Right cardiac atrium (tissue), 5 donors: ENCODE measurements at places on chromosomes 5 and 9. TPM values are rescaled to one million over a fixed set of nuclear protein-coding genes. Genes with fewer than 3 reads are reported as not detected.

The CRB2 gene
- 0.02 TPM for polyA plus RNA-seq

The FABP6 gene
- polyA plus RNA-seq = 0.68 TPM

The SPINK13 gene
- 0.72 TPM for polyA plus RNA-seq

The NR5A1 gene
- polyA plus RNA-seq = not detected

The DDX4 gene
- not detected for polyA plus RNA-seq

The ECSCR gene
- polyA plus RNA-seq = 25.3 TPM

The C1QTNF2 gene
- 2.1 TPM for polyA plus RNA-seq

The ANKRD55 gene
- polyA plus RNA-seq = 0.09 TPM

The ACOT12 gene
- not detected for polyA plus RNA-seq

The ZDHHC11B gene
- polyA plus RNA-seq = 6.6 TPM

The PKD2L2 gene
- polyA plus RNA-seq = 0.18 TPM

DNA sequence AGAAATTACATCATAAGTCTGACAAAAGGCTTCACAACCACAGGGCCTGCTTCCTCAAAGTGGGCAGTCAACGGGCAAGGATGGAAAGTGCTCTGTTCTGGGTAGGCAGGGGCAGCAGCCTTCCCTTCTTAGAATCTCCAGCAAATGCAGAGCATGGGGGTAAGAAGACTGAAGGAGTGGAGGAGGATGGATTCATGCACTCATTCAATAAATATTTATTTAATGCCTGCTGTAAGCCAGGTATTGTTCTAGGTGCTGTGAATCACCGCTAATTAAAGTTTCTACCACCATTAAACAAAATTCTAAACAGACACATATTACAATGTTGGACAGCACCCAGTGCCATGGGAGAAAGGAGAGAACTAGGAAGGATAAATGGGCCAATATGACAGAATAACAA lies 195.6 kb downstream of the ELAVL2 start:
- DNase-seq = no peak

DNA sequence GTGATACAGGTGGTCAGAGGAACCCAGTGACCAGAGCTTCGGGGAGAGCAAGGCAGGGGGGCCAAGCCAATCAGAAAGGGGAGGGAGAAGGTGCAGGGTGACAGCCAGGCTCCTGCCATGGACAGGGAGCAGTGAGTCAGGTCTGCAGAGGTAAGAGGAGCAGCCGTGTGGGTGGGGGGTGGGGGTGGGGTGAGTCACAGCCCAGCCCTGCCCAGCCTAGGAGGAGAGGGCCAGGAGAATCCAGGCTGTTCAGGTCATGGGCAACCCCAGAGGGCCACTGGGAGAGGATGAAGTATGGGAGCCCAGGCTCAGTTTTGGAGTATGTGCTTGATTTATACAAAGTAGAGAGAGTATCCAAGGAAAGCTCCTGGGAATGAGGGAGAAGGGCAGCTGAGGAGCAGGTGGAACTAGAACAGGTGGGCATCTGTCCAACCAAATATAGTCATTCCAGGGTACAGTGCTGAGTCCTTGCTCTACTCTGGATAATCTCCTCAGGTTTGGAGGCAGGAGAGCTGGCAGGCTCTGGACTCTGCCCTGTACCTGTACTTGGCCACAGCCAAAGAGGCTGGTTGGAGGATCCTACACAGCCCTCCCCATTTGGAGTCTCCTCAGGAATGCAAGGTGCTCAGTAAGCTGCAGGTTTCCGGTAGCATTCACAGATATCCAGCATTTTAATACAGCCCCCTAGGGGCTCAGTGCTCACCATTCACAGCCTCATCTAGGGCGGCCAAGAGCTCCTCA lies 1.6 kb downstream of the HBEGF start:
- DNase-seq = no peak

DNA sequence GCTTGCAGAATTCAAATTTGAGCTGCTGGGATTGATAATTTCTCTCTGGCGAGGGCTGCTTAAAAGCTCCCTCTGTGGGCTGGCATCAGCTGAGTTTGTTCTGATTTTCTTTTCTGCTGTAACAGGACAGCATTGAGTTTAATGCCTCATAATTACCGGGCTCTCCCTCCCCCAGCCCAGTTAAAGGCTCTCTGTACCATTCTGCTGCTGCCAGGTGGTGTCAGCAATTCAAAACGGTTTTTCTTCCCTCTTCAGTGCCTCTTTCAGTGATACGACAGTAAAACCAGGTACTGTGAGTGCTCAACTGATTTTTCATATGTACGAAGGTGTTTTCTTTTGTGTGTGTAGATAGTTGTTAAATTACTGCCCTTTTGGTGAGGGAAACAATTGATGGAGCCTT lies 509.3 kb upstream of the CTNND2 start:
- no peak for DNase-seq

- DNase-seq = peak; percentile 60
Measured at GRCh38 chr5:148469501-148469935, 85.8 kb downstream of the FBXO38 start.

DNA sequence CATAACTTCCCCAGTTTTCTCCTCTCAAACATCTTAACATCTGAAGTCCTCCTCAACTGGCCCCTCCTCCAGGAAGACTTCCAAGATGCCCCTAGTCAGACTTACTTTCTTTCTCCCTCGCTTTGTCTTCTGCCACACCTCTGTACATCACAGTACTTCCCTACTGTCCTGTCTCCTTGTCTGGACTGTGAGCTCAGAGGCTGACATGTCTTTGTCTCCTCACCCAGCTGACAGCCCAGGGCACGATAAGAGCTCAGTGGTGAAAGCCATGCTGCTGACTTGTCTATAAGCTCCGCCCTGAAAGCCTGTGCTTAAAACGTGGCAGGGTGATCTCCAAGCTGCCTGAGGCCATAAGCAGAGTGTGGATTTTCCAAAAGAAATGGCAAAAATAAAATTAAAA lies 33.0 kb upstream of the SLC25A51 start:
- DNase-seq = peak; percentile 69

DNA sequence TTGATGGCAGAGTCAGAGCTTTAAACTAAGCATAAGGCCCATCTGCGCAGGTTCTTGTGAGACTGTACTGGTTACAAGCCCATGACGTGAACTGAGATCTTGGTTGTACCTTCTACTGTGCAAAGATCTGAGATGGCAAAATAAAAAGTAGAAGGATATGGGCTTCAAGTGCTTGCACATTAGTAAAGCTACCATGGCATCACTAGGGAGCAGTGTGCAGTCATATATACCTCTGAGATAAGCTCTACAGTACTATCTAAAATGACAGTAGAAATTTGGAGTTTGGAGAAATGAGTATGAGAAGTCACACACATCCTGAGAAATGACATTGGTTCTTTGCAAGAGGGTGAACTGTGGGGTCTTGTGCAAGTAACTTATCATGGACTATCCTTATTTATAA lies 408.2 kb upstream of the PRR16 start:
- no peak for DNase-seq

- no peak for DNase-seq
Measured at GRCh38 chr9:27349698-27350080, 52.7 kb upstream of the EQTN start.

DNA sequence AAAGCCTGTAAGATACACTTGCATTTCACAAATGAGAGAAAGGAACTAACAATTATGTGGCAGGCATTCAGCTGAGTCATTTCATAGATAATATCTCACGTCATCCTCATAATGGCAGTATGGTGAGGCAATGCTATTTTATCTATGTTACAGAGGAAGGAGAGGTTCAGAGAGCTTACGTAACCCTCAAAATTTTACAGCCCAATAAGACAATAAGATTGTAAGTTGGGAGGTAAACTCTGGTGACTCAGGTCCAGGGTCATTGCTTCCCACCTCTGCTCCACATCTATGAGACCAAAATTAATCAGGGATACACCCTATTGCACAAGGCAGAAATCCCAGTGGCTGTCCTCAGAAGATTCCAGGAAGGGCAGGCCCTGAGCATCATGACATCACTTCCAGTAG lies 309.7 kb downstream of the NSG2 start:
- no peak for DNase-seq

DNA sequence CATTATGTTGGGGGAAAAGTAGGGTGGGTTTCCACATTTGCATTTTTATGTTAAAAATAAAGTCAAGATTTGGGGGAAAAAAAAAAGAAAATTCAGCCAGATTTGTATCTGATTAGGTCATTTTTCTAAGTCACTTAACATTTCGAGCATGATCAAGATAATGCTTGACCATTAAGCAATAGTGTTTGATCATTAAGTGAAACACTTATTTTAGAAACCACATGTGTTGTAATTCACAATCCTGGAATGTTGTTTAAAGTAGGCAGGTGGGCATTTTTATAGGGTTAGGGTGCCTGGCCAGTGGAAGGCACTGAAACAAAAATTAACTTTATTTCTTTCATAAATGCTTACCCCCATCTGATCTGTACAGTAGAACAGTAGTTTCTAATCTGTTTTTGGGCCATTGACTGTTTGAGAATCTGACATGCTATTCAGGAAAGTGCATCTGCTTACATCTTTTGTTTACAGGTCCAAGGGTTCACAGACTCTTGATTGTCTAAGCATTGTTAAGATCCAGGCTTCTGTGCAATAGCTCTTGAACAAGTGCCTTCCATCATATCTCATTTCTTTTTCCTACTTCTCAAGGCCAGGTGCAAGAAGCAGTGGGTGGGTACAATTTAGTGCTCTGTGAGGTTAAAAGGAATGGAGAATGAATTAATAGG lies 9.1 kb downstream of the ZCCHC9 start:
- no peak for DNase-seq

GRCh38 chr9:134286471-134287245 lies 39.6 kb upstream of the RXRA start:
- DNase-seq = no peak

GRCh38 chr9:32957358-32957757 lies 44.1 kb downstream of the APTX start:
- no peak for DNase-seq

GRCh38 chr9:122078557-122078956 lies 14.6 kb downstream of the TTLL11 start:
- DNase-seq = no peak

DNA sequence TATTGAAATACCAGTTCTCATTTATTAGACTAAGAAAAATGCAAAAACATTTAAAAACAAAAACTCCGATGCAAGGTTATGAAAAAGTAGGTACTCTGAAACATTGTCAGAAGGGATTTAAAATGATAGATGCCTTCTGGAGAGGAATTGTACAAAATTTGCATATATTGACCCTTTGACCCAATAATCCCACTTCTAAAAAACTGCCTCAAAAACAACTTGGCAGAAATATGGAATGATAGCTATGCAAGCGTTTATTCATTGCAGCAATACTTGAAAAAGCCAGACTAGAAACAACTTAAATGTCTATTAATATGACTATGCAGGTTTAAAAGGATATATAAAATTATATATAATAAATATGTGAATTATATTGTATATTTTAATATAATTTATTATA lies 118.4 kb downstream of the PLK2 start:
- DNase-seq = no peak

DNA sequence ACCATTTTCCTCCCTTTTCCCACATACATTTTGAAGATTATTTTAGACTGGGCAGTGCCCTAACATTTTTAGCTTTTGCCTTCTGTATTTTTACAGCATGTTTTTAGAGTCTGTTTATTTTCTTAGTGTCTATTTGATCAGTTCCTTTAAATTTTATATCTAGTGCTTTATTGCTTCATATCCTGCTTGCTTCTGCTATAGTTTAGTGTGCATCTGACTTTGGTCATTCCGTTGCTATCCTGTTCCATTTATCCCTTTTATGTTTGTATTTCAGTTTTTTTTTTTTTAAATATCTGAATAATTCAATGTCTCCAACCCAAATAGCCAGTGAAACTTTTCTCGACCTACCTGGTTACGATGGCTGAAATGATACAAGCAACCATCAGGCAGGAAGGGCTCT lies 203.8 kb downstream of the ARHGAP26 start:
- DNase-seq = no peak

- no peak for DNase-seq
Measured at GRCh38 chr9:119697996-119698395, 328.8 kb upstream of the BRINP1 start.

DNA sequence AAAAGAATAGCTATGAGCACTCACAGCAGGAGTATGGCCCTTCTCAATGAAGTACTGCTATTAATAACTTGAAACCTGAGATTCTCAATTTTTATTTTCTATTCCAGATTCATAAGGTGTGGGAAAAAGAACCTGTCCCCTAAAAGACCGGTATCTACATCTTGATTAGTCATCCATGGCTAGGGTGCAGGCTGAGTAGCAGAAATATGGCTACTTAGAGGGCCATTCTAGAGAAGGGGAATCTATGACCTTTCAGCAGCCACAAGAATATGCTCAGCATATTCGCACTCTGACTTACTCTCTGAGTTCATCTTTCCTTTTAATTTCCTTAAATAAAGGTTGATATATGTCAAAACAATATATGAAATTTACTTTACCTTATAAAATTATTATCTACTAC lies 27.7 kb downstream of the WDR36 start:
- DNase-seq = no peak

DNA sequence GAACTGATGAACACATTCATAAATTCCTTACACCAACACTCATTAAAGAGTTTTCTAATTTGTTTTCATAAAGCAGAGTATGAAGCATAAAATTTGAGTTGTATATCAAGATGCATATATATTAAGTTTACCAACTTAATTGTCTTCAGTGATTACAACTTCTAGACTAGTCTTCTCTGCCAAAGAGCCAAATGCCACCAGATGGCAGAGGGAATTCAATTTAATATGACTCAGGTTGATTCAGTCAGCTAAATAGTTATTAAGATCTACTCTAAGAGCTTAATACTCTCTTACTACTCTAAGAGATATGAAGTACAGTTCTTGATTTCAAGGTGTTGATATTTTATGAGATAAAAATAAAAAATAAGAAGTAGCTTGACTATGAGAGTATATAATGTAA lies 53.4 kb downstream of the CDH10 start:
- no peak for DNase-seq

DNA sequence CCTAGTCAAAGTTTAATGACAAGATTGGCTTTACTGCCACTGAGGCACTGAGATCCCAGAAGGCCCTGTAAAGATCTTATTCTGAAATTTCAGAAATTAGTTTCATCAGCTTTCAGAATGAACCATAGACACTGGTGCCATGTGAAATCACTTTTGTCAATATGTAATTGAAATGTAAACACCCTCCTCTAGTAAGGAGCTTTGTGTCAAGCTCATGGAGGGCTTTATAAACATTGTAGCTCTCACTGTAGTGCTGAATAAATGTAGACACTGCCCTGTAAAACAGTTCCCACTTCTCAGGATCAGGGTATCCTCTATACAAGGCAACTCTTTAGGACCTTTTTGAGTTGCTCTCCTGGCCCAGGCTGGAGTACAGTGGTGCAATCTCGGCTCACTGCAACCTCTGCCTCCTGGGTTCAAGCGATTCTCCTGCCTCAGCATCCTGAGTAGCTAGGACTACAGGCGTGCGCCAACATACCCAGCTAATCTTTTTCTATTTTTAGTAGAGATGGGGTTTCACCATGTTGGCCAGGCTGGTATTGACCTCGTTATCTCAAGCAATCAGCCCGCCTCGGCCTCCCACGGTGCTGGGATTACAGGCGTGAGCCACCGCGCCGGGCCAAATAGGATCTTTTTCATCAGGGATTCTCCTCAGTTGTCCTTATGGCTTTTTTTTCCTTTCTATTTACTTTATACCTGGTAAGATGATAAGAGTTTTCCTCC lies 1823.9 kb upstream of the CDH9 start:
- DNase-seq = no peak
